Transverse colon (tissue), 4 donors: ENCODE measurements at places on chromosomes 16 and 17. TPM values are rescaled to one million over a fixed set of nuclear protein-coding genes. Genes with fewer than 3 reads are reported as not detected.

DNA sequence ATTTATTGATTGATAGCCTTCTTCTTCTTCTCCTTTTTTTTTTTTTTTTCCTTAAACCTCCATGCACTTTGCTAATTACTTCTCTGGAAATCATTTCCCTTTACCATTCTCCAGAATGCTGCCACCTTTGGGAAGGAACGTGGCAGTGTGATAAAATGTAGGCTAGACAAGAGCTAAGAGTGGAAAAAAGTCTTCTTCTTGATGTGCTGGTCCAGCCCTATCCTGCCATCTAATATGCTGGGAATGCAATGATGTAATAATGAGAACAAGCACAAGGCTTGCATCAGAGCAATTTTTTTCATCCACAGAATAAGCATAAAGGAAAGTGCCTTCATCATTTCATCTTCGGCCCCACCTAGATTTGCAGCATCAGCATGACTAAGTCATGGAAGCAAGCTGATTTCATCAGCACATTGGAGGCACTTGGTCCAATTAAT lies 128.7 kb upstream of the ZFHX3 start:
- no peaks in the 10 kb centered on the region for H3K27me3 ChIP-seq
- H3K4me1 ChIP-seq = no peaks in the 10 kb centered on the region
- DNase-seq = no peak
- H3K4me3 ChIP-seq = no peak overlapping the region

DNA sequence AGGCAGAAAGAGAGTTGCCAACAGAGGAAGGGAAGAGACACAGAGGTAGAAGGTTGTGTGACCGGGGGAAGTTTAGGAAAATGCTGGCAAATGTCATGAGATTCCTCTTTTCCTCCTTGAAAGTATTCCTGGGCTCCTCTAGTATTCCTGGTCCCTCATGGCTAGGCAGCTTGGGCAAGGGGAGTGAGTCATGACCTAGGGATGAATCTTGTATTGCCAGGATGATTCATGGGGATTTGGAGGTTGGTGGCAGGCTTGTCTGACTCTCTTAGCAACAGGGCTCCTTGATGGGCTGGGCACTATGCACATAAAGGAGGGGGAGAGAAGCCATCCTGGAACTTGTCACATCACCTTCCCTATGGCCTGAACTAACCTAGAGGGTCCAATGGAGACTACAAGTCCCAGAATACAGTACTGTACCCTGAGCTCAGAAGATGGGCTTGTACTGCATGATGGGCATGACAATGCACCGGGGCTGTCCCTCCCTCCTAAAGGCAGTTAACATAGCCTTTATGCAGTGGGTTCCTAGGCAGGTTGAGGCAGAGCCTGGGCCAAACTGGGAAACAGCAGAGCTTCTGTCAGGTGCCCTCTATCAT lies 2.1 kb upstream of the SEZ6 start:
- peaks cover 77% of the 10 kb centered on the region for H3K27me3 ChIP-seq
- no peak for DNase-seq
- no peak overlapping the region for H3K4me3 ChIP-seq
- H3K27ac ChIP-seq = no peak overlapping the region
- no peaks in the 10 kb centered on the region for H3K4me1 ChIP-seq
- no peaks in the 10 kb centered on the region for H3K36me3 ChIP-seq

- H3K4me3 ChIP-seq = peak overlapping the region; percentile 50
- no peaks in the 10 kb centered on the region for H3K36me3 ChIP-seq
- H3K27ac ChIP-seq = peak overlapping the region; percentile 8
- DNase-seq = peak; percentile 18
Measured at GRCh38 chr16:69106491-69107315, 1.2 kb downstream of the HAS3 start.

GRCh38 chr16:81765111-81765919 lies 13.8 kb upstream of the PLCG2 start:
- H3K27ac ChIP-seq = no peak overlapping the region
- peaks cover 5% of the 10 kb centered on the region for H3K4me1 ChIP-seq
- H3K27me3 ChIP-seq = peaks cover 59% of the 10 kb centered on the region
- H3K36me3 ChIP-seq = no peaks in the 10 kb centered on the region
- H3K4me3 ChIP-seq = no peak overlapping the region
- DNase-seq = no peak

DNA sequence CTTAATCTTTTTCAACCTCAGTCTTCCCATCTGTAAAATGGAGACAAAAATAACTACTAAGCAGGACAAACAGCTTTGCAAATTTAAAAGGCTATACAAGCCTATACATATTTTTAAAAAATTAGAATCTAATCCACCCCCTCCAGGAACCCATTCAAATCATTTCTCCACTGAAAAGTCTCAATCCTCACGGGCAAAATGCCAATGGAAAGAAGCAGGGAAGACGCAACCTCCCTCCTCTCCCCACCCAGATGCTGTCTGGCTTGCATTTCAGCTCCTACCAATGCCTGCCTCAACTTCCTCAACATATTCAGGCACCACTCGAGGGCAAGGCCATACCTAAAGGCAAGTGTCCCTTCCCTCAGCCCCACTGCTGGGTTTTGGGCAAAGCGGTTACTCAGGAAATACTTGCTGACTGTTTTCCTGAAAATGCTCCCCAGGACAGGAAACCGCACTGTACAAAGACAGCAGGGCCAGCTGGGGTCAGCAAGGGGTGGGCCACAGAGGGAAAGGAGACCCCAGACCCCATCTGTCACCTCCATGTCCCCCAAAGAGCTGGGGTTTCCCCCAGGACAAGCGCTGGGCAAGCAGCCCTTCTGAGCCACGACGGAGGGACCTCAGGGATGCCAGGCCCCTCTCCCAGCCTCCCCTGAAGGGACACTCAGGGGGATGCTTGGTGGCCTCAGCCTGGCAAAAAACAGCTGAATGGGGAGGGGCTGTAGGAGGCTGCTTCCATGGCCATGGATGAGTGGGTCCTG lies 47.7 kb upstream of the DOC2B start:
- H3K4me3 ChIP-seq = no peak overlapping the region
- H3K4me1 ChIP-seq = peaks cover 9% of the 10 kb centered on the region
- no peaks in the 10 kb centered on the region for H3K36me3 ChIP-seq
- H3K27ac ChIP-seq = no peak overlapping the region
- no peaks in the 10 kb centered on the region for H3K27me3 ChIP-seq
- DNase-seq = peak; percentile 2

- no peaks in the 10 kb centered on the region for H3K27me3 ChIP-seq
- H3K4me1 ChIP-seq = no peaks in the 10 kb centered on the region
- DNase-seq = no peak
- peak overlapping the region; percentile 78 for H3K27ac ChIP-seq
Measured at GRCh38 chr16:67277999-67278772, 1.1 kb upstream of the PLEKHG4 start.

- no peak for DNase-seq
- H3K27me3 ChIP-seq = no peaks in the 10 kb centered on the region
- no peaks in the 10 kb centered on the region for H3K36me3 ChIP-seq
- H3K27ac ChIP-seq = no peak overlapping the region
Measured at GRCh38 chr16:46519063-46519462, 102.1 kb downstream of the SHCBP1 start.

The GJD3 gene
- total RNA-seq = not detected

DNA sequence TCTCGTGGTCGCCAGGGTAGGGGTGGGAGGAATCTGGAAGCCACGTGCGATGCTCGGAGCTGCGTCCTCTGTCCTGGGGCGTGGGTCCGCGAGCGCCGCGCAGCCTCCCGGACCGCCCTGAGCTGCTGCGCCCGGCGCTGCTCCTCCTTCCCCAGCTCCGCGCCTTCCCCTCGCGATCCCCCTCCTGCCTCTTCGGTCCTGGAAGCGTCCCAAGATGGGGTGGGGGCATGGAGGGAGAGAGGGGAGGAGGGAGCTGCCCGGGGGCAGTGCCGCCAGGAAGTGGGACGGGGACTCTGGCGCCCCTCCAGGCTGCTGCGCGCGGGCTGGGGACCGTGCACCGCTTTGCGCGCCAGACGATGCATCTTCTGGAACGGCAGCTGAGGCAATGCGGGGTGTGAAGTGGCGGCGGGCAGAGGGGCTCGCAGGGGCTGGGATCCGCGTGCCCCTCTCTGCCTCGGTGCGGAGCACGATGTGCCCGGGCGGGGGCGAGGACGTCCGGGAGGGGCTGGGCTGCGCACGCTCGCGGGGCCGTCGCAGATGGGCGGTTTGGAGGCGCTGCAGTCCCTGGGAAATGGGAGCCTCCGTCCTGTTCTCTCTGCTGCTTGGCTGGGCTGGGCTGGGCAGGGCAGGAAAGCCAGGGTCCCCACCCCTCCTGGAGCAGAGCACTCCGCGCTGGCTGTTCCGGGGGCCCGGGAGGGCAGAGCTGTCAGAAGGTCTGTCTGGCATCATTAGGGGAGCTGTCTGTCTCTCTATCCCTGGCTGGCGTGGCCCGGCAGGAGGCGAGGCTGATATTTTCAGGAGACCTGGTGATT lies 388.0 kb downstream of the SEC14L1 start:
- no peak for DNase-seq
- peaks cover 37% of the 10 kb centered on the region for H3K27me3 ChIP-seq
- H3K4me1 ChIP-seq = peaks cover 7% of the 10 kb centered on the region
- no peak overlapping the region for H3K4me3 ChIP-seq
- H3K27ac ChIP-seq = no peak overlapping the region

The CACNB1 gene
- total RNA-seq = 21.7 TPM

The C16orf96 gene
- total RNA-seq = not detected

- no peak overlapping the region for H3K4me3 ChIP-seq
- H3K27ac ChIP-seq = peak overlapping the region; percentile 96
- H3K4me1 ChIP-seq = peaks cover 29% of the 10 kb centered on the region
Measured at GRCh38 chr17:63836811-63837210, 5.7 kb downstream of the SMARCD2 start.

- no peaks in the 10 kb centered on the region for H3K27me3 ChIP-seq
- peak; percentile 25 for DNase-seq
- no peaks in the 10 kb centered on the region for H3K36me3 ChIP-seq
- H3K27ac ChIP-seq = no peak overlapping the region
- H3K4me3 ChIP-seq = no peak overlapping the region
Measured at GRCh38 chr17:33964344-33964979, 290.6 kb upstream of the CCL2 start.

DNA sequence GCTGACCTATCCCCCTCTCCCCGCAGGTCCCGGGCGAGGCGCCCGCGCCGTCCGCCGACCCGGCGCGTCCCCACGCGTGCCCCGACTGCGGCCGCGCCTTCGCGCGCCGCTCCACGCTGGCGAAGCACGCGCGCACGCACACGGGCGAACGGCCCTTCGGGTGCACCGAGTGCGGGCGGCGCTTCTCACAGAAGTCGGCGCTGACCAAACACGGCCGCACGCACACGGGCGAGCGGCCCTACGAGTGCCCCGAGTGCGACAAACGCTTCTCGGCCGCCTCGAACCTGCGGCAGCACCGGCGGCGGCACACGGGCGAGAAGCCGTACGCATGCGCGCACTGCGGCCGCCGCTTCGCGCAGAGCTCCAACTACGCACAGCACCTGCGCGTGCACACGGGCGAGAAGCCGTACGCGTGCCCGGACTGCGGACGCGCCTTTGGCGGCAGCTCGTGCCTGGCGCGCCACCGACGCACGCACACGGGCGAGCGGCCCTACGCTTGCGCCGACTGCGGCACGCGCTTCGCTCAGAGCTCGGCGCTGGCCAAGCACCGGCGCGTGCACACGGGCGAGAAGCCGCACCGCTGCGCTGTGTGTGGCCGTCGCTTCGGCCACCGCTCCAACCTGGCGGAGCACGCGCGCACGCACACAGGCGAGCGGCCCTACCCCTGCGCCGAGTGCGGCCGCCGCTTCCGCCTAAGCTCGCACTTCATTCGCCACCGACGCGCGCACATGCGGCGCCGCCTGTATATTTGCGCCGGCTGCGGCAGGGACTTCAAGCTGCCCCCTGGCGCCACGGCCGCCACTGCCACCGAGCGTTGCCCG lies 10.3 kb downstream of the ZNF771 start:
- H3K36me3 ChIP-seq = no peaks in the 10 kb centered on the region
- H3K4me1 ChIP-seq = peaks cover 15% of the 10 kb centered on the region
- DNase-seq = peak; percentile 90
- H3K4me3 ChIP-seq = peak overlapping the region; percentile 64
- H3K27me3 ChIP-seq = no peaks in the 10 kb centered on the region

The ZNF500 gene
- total RNA-seq = 31.2 TPM

DNA sequence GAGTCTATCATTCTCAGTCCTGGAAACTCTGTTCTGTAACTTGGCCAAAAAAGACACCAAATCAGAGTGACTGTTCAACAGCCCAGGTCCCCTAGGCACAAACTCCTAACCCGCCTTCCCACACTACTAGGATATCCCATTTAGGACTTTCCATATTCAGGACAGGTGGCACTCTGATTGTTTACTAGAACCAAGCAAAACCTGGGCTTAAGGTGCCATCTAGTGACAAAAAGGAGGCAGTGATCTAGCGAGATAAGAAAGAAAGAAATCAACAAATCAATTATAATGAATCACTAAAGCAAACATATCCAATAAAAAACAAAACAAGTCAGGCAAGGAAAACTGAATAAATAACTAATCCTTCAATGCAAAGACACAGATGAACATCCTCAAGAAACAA lies 203.9 kb downstream of the CEP112 start:
- no peak overlapping the region for H3K27ac ChIP-seq
- no peak overlapping the region for H3K4me3 ChIP-seq
- H3K27me3 ChIP-seq = no peaks in the 10 kb centered on the region
- no peaks in the 10 kb centered on the region for H3K4me1 ChIP-seq

GRCh38 chr17:4768298-4768697 lies 3.4 kb upstream of the TM4SF5 start:
- DNase-seq = no peak
- peaks cover 10% of the 10 kb centered on the region for H3K4me1 ChIP-seq
- no peaks in the 10 kb centered on the region for H3K27me3 ChIP-seq
- no peak overlapping the region for H3K27ac ChIP-seq
- no peaks in the 10 kb centered on the region for H3K36me3 ChIP-seq
- H3K4me3 ChIP-seq = no peak overlapping the region

The NHERF1 gene
- 118 TPM for total RNA-seq

GRCh38 chr16:28108590-28109247 lies 45.2 kb upstream of the GSG1L start:
- no peak overlapping the region for H3K27ac ChIP-seq
- H3K27me3 ChIP-seq = no peaks in the 10 kb centered on the region
- no peak overlapping the region for H3K4me3 ChIP-seq
- H3K4me1 ChIP-seq = no peaks in the 10 kb centered on the region
- DNase-seq = no peak

GRCh38 chr16:31531096-31531495 lies 3.4 kb downstream of the AHSP start:
- peaks cover 54% of the 10 kb centered on the region for H3K27me3 ChIP-seq
- no peaks in the 10 kb centered on the region for H3K4me1 ChIP-seq
- no peak overlapping the region for H3K27ac ChIP-seq
- no peak overlapping the region for H3K4me3 ChIP-seq

GRCh38 chr16:10880594-10881452 lies 3.8 kb downstream of the CIITA start:
- DNase-seq = no peak
- H3K27ac ChIP-seq = no peak overlapping the region
- no peaks in the 10 kb centered on the region for H3K36me3 ChIP-seq
- no peak overlapping the region for H3K4me3 ChIP-seq
- H3K27me3 ChIP-seq = peaks cover 17% of the 10 kb centered on the region
- peaks cover 16% of the 10 kb centered on the region for H3K4me1 ChIP-seq
